ENCODE measurements at places on chromosomes 2 and 18.

DNA sequence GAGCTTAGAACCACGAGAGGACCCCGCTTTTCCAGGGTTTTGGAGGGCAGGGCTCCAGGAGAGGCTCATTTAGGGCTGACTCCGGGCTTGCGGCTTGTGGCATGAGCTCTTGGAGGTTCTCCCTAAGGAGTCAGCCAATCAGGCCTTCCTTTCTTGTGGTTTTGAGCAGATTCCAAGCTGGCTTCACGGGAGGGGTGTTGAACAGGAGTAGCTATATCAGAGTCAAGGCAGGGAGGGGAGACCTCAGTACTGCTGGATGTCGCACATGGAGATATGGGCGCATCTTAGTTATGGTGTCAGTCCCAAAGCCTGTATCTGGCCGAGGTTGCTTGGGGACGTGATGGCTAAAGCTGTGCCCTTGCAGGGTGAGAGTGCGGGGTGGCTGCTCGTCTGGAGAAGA is 98.6 kb downstream of the AGAP1 start:
- DNase-seq = no peak

DNA sequence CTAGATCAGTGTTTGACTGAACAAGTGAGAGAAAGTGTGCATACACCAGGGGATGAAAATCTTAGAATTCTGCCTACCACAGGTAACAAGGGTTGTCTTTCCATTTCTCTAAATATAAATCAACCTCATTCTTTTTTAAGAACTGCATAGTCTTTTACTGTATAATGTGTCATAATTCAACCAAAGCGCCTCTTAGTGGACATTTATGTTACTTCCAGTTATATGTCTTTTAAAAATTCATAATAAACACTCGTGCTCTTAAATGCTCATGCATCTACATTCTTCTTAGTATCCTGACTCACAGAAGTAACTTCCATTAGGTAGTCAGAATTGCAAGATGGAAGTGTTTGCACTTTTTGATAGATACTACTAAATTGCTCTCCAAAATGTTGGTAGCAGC is 76.2 kb downstream of the CHRNA1 start:
- DNase-seq = no peak

GRCh38 chr2:64114912-64115277 is 29.3 kb downstream of the PELI1 start:
- DNase-seq = no peak

DNA sequence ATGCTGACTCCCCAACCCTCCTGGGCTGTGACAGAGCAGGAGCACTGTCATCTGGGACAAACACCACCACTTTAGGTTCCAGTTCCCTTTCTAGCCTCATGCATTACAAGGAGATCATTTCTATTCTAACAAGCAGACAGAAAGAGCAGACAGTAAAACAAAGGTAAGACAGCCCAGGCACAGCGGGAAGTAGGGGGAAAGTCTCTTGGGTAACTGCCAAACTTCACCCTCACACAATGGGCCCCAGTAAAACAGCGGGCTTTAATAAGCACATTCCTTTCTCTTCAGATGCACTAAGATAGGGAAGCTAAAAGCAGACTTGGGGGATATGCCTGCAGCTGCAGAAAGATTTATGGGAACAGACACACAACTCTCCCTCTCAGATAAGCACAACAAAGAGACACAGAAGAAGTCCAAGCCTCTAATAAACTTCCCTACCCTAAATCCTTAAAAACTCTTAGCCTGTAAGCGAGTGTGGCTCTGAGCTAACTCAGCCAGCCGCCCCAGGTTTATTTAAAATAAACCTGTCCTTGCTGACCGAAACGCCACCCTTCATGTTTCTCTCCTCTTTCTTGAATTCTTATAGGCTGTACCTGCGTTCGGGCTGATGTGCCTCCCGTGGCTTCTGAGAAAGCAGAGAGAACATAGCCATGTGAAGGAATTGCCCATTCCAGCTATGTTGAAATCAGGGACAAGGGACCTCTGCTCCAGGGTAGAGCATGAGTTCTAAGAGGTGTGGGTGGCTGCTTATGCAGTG is 726.8 kb upstream of the DDX18 start:
- DNase-seq = no peak

GRCh38 chr2:179749210-179749609 is 112.2 kb downstream of the ZNF385B start:
- DNase-seq = peak; percentile 53

DNA sequence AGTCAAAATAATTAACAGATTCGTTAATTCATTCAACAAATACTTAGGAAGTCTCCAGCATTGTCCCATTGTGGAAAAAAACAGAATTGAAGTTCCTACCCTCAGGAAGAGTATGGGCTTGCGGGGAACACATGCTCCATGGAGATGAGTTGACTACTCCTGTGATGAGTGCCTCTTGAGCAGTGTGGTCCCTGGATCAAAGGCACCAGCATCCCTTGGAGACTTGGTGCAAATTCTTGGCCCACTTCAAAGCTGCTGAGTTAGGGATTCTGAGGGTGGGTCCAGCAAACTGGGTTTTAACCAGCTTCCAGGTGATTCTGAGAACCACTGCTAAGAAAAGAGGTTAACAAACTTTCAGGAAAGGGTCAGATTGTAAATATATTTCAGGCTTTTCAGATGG is 361.6 kb downstream of the MYCN start:
- DNase-seq = no peak

DNA sequence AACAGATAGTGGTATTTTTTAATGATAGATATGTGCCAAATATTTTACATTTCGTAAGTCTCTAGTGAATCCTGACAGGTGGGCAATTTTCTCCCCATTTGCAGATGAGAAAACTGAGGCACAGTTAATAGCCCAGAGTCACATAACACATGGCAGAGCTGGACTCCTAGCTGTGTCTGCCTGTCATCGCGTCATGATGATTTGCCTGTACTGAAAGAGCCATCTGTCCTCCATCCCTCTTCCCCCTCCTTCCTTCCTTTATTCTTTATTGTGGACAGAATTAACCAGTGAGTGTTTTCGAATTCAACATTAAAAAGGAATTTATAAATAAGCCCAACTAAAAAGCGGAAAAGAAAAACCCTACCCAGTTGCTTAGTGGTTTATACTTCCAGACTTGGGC is 3.2 kb downstream of the DNAJB2 start:
- DNase-seq = no peak

All from GM04504 (cell line).